ENCODE measurements at places on chromosomes 3 and 15. TPM values are rescaled to one million over a fixed set of nuclear protein-coding genes. Genes with fewer than 3 reads are reported as not detected.
A peak's percentile ranks its signal among the peaks of the same experiment; 100 is the strongest.

Gene KCNMB2
- polyA plus RNA-seq: not detected

Gene C3orf22
- not detected for polyA plus RNA-seq

Gene CMTM7
- 51.8 TPM for polyA plus RNA-seq

Gene FAM107A
- polyA plus RNA-seq: not detected

Gene PODXL2
- polyA plus RNA-seq: 2.4 TPM

Gene CPNE9
- not detected for polyA plus RNA-seq

Gene TM4SF4
- polyA plus RNA-seq: not detected

Gene GPR156
- polyA plus RNA-seq: 0.08 TPM

Gene ANKUB1
- polyA plus RNA-seq: 0.77 TPM

Gene ADAMTS17
- 0.40 TPM for polyA plus RNA-seq

- no peak overlapping the region for H3K27ac ChIP-seq
- H3K36me3 ChIP-seq: no peaks in the 10 kb centered on the region
- no peaks in the 10 kb centered on the region for H3K4me1 ChIP-seq
Measured at GRCh38 chr3:29137601-29138000, 143.3 kb upstream of the RBMS3 start.

DNA sequence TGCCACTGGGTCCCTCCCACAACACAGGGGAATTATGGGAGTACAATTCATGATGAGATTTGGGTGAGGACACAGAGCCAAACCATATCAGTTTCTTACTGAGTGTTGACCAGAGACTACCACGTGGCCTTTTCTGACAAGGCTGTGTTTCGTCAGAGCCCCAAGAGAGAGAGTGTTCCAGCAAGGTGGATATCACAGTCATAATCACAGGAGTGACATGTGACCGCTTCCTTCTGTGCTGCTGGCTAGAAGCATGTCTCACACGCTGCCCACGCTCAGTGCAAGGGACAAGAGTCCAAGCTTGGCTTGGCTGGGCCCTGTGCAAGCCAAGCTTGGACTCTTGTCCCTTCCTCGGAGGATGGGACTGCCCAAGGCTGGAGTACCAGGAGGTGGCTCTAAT, 103.2 kb downstream of the GABRG3 start:
- H3K36me3 ChIP-seq: no peaks in the 10 kb centered on the region
- DNase-seq: no peak
- no peak overlapping the region for H3K27ac ChIP-seq
- H3K27me3 ChIP-seq: no peaks in the 10 kb centered on the region
- H3K4me3 ChIP-seq: no peak overlapping the region

DNA sequence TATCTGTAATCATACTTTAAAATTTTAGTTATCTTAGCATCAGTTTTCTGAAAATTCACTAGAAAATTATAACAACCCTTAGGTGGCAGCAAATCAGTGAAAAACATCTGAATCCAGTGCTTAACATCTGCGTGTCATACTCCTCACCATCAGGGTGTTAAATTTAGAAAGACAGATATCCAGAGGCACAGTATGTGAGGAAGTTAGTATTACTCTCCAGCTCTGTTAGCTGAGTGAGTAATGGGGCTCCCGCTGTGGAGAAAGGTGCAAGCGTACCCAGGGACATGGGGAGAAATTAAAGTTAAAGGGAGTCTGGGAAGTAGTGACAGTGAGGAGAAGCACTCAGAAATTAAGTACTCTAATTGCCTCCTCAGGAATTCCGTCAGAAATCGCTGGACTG, 50.9 kb downstream of the CEP63 start:
- no peaks in the 10 kb centered on the region for H3K4me1 ChIP-seq
- peaks cover 3% of the 10 kb centered on the region for H3K36me3 ChIP-seq
- no peaks in the 10 kb centered on the region for H3K27me3 ChIP-seq
- H3K4me3 ChIP-seq: no peak overlapping the region
- H3K27ac ChIP-seq: no peak overlapping the region
- no peak for DNase-seq

DNA sequence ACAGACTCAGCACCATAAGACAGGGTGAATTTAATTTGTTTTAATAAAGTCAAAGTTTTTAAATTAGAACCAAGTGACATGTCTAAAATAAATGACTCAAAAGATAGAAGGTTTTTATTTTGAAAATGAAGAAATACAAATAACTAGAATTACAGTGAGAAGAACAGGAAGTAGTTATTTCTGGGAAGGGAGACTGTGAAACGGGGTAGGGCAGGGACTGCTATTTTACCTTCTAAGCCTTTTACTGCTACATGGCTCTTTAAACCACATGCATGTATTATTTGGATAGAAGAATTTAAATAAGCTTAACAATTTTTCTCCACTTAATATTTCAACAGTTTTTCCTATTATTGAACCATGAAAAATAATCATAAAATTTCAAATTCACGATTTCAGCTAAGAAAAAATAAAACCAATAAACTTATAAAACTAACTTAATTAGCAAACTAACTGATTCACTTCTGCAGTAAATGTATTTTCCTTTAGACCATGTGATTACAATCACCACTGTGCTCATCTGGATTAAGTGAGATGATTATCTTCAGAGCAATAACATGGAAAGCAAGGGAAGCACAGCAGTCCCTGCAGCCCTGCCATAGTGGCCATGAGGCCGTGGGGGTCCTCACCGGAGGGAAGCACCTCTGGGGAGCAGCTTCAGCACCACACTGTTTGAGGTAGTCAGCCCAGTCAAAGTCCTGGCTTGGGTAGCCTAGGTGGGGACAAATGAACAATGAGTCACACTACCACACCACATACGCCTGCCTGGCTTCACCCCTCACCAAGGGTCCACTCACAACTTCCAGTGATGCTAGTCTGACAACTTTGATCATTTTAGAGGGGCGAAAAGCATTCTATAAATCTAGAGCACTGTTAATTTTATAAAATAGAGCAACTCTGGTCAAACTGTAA, 28.3 kb upstream of the STIMATE start:
- H3K4me3 ChIP-seq: no peak overlapping the region
- H3K4me1 ChIP-seq: no peaks in the 10 kb centered on the region
- H3K27ac ChIP-seq: no peak overlapping the region
- no peaks in the 10 kb centered on the region for H3K27me3 ChIP-seq
- DNase-seq: no peak
- peaks cover 1% of the 10 kb centered on the region for H3K36me3 ChIP-seq

GRCh38 chr15:56639631-56640030, 93.7 kb downstream of the ZNF280D start:
- no peaks in the 10 kb centered on the region for H3K36me3 ChIP-seq
- H3K4me3 ChIP-seq: no peak overlapping the region
- H3K27me3 ChIP-seq: no peaks in the 10 kb centered on the region
- H3K27ac ChIP-seq: no peak overlapping the region
- DNase-seq: no peak

DNA sequence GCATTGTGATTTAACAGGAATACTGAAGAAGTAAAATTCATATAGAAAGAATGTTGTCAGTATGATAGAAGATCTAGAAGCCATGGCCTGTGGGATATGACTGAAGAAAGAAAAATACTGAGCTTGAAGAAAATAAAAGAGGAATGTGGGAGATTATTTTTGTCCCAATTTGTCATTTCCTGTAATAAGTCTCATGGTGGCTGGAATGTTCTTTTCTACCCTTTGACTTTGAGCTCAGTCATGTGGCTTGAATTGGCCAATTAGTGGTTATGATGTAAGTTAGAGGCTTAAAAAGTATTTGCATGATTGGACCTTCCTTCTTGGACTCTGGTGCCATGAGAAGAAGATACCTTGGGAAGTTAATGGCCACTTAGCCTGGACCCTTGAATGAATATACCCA, 14.1 kb downstream of the APH1B start:
- H3K27ac ChIP-seq: no peak overlapping the region
- no peak for DNase-seq
- H3K36me3 ChIP-seq: no peaks in the 10 kb centered on the region
- H3K27me3 ChIP-seq: no peaks in the 10 kb centered on the region

- H3K4me3 ChIP-seq: no peak overlapping the region
- no peak for DNase-seq
- no peaks in the 10 kb centered on the region for H3K27me3 ChIP-seq
- no peaks in the 10 kb centered on the region for H3K36me3 ChIP-seq
- no peak overlapping the region for H3K27ac ChIP-seq
Measured at GRCh38 chr3:113496924-113497323, 18.0 kb downstream of the SPICE1 start.

GRCh38 chr3:44966795-44967278, 9.1 kb downstream of the ZDHHC3 start:
- H3K4me1 ChIP-seq: peaks cover 91% of the 10 kb centered on the region
- peaks cover 5% of the 10 kb centered on the region for H3K36me3 ChIP-seq
- H3K4me3 ChIP-seq: peak overlapping the region; percentile 41
- DNase-seq: peak; percentile 71
- H3K27me3 ChIP-seq: no peaks in the 10 kb centered on the region

GRCh38 chr3:58008141-58009025, at the start of gene FLNB:
Gene FLNB (plus strand): TSS chr3:58008422. CDS start chr3:58008565, 143 bp downstream.
- peaks cover 50% of the 10 kb centered on the region for H3K4me1 ChIP-seq
- no peak for DNase-seq
- peak within 1 kb of the TSS; percentile 93 for H3K4me3 ChIP-seq
- no peaks in the 10 kb centered on the region for H3K27me3 ChIP-seq

- DNase-seq: no peak
- no peaks in the 10 kb centered on the region for H3K36me3 ChIP-seq
- H3K27me3 ChIP-seq: no peaks in the 10 kb centered on the region
- H3K4me3 ChIP-seq: no peak overlapping the region
Measured at GRCh38 chr3:25473246-25473645, 45.2 kb downstream of the RARB start.

- no peak overlapping the region for H3K4me3 ChIP-seq
- DNase-seq: no peak
Measured at GRCh38 chr3:46881596-46882376, 4.3 kb downstream of the PTH1R start.

DNA sequence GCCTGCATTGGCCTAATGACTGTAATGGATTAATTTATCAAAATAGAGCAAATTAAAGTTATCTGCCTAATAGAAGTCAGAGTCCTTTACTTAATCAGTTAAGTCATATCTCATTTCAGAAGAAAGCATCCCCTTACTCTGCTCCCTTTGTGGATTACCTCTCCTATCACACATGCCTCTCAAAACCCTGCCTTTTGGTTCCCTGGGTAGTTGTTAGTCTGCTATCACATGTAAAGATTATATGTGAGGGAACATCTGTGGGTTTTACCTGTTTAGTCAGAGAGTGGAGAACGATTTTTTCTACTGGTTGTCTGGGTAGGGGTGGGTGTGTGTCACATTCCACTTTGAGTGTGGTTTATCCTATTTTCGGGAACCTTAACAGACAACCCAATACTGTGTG, 16.4 kb downstream of the UBE2E2 start:
- no peaks in the 10 kb centered on the region for H3K27me3 ChIP-seq
- H3K36me3 ChIP-seq: no peaks in the 10 kb centered on the region
- no peak for DNase-seq
- H3K4me3 ChIP-seq: no peak overlapping the region
- H3K4me1 ChIP-seq: peaks cover 4% of the 10 kb centered on the region

DNA sequence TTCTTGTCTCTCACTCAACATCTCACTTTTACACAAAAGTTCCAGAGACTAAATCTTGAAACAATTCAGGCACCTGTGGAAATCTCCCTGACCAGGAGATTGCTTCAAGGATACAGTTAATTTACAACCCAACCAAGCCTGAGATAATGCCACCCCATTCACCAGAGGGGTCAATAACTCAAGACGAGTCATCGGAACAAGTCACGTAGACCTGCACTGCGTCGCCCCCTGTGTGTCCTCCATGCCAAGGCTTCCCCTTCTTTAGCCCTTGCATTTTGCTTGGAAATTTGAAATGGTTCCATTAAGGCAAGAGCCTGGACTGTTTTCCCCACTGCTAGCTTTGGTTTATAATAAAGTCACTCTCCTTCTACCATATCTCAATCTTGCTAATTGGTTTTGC, 129.0 kb upstream of the NEO1 start:
- no peaks in the 10 kb centered on the region for H3K36me3 ChIP-seq
- H3K4me3 ChIP-seq: no peak overlapping the region

- no peak overlapping the region for H3K4me3 ChIP-seq
- no peaks in the 10 kb centered on the region for H3K36me3 ChIP-seq
- DNase-seq: no peak
- H3K27ac ChIP-seq: no peak overlapping the region
- H3K4me1 ChIP-seq: no peaks in the 10 kb centered on the region
Measured at GRCh38 chr3:100902572-100902971, 90.6 kb downstream of the ABI3BP start.

- no peaks in the 10 kb centered on the region for H3K4me1 ChIP-seq
- no peak overlapping the region for H3K4me3 ChIP-seq
- DNase-seq: no peak
- no peak overlapping the region for H3K27ac ChIP-seq
- H3K27me3 ChIP-seq: no peaks in the 10 kb centered on the region
Measured at GRCh38 chr3:44289882-44290462, 48.3 kb downstream of the TOPAZ1 start.
